ENCODE measurements at places on chromosomes 12 and 14.

DNA sequence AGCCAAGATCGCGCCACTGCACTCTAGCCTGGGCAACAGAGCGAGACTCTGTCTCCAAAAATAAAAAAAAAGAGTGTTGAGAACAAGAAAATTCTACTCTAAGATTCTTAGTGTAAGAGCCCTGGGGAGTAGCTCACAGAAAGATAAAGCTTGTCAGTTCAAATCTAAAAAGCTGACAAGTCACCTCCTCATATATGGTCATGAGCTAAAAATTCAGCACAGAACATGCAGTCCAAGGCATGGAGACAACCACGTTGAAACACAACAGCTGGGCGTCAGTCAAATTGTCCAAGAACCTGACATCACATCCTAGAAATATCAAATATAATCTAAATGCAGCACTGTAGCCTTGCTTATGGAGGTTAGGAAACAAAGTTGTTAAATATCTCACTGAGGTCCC, 47.8 kb downstream of the CLIP1 start:
- no peak for DNase-seq

GRCh38 chr14:78612666-78613065, 442.5 kb downstream of the NRXN3 start:
- no peak for DNase-seq

- DNase-seq: no peak
Measured at GRCh38 chr14:40402957-40403356, 970.7 kb upstream of the FBXO33 start.

DNA sequence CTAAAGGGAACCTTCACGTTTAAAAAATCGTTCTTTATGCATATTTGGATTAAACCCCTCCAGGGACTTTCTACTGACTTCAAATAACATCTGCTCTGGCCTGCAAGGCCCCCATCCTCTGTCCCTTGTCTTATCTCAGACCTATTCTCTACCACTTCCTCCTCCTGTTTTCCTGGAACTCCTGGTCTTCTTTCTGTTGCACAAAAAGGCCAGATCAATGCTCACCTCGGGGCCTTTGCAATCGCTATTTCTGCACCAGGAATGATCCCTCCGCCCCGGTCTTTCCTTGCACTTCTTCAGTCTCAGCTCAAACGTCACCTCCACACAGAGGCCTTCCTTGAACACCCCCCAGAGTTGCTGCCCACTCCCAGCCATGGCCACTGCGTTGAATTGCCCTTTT, 57.6 kb upstream of the BEGAIN start:
- no peak for DNase-seq

GRCh38 chr14:99384450-99385417, 95.9 kb downstream of the SETD3 start:
- no peak for DNase-seq

DNA sequence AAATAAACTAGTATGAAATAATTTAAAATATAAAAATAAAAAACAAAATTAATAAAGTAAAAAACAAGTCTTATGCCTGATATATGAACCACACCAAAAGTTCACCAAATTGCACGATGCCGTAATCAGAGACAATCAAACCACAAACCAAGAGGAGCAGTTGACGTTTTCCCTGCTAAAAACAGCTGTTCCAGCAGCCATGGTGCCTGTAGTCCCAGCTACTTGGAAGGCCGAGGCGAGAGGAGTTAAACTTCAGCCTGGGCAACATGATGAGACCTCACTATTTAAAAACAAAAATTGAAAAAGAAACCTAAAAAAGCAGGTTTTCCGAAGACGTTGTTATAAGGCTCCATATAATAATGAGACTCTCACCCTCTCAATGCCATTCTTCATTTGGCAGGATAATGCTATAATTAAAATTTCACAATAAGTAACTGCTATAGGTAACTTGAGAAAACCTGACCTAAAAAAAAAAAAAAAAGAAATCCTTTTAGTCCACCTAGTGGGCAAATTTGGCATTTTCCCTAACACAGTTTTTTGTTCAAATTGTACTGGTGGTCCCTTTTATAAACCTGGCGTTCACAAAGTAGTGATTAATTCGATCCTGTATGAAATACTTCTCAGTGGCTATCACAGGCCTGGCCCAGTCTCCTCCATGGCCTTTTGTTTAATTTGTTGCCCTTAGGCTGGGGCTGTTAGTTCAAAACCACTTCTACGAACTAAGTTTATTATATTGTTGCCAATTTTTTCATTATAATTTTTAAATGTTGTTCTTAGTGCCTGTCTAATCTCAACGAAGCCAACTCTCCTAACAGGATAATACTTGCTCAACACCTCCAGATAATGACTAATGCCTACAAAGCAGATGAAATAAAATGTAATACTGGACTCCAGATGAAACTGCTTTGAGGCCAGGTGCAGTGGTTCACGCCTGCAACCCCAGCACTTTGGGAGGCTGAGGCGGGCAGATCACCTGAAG, 62.1 kb downstream of the TNFAIP2 start:
- DNase-seq: no peak

- no peak for DNase-seq
Measured at GRCh38 chr14:94389731-94390371, 1.4 kb upstream of the SERPINA1 start.

DNA sequence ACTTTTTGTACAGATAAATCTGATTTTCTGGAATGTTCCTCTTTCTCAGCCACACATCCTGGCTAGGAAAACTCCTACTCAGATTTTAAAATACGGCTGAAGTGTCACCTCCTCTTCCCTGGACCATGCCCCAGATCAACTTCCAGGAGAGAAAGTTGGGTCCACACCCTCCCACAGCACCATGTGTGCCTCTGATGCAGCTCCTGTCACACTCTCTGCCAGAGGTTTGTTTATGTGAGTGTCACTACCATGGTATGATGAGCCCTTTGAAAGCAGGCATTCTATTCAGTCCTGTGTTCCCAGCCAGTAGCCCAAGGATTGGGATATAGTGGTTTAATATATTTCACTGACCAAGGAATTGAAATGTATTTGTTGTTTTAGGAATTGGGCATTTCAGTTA, 287.2 kb upstream of the ATP2B1 start:
- DNase-seq: no peak

Data from T-helper 22 cell (primary cell).